Stimulated activated CD8-positive, alpha-beta memory T cell treated with anti-CD3 and anti-CD28 coated beads, Interleukin-4, amount 100 ng/mL, for 1 hour (primary cell): ENCODE measurements at places on chromosomes 2 and 18.

DNA sequence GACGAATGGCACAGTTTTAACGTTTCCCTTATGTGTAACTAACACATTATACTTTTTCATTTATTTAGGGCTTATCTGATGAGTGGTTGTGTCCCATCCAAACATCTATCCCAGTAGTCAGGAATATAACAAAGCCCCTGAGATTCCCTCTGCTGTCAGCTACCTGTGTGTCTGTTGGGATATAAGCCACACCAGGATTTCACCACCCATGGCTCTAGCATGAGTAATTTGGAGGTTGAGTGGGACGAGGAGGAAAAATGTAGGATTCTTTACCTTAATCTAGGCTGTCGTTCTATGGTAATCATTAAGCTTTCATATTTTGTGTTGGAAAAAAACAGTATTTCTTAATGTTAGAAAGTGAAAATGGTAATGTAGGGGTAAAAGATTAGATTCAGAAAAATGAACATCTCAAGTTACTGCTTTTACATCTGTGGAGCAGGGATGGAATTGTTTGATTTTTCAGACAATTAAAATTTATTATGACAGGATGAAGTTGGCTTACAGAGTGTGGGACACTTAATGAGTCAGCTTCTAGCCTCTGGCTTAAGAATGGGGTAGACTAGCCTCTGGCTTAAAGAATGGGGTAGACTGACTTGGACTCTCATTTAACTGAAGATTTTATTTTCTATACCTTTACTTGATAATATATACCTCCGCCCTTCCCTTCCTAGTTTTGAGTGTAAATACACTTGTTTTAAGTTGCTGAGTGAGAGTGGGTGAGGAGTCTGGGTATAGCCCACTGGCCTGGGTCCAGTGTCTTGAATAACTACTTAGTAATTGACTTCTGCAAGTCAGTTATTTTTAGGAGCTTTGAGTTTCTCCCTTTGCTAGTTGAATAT lies 88.5 kb upstream of the RANBP2 start:
- no peak for DNase-seq

GRCh38 chr18:79534356-79534755 lies 138.6 kb downstream of the NFATC1 start:
- no peak for DNase-seq

DNA sequence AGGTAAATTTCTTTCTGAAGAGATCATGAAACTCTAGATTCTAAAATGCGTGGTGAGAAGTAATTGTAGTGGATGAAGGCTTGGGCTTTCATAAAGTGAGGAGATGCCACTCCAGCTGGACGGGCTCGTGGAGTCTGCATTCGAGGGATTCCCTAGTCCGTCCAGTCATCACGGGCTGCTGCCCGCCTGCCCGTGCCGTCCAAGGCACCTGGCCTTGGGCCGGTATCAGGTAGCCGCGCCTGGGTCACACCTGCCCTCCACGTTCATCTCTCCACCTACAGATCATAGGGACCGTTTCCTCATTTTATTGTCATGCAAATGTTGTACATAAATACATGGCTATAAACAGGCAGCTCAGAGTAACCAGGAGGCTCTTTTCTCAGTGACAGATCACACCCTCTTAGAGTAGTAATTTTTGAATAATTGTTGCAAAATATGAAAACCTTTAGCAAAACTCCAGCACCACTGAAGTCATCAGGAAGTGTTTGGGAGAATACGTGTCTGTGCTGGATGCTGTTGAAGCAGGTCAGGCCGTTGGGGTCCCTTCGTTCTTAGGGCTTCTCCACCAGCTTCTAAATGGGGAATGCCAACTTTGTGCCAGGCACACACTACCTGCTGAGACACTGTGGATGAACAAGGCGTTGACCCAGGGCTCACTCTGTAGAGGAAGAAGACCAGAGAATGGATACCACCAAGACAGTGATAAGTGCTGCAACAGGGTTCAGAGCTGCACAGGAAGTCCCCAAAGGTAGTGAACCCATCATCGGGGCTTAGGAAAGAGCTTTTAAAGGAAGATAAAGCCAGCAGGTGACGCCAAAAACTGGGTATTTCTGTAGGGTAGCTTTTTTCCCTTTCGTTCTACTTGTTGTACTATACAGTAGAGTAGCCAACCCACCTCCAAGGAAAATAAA lies 112.5 kb downstream of the FAM210A start:
- DNase-seq = no peak

DNA sequence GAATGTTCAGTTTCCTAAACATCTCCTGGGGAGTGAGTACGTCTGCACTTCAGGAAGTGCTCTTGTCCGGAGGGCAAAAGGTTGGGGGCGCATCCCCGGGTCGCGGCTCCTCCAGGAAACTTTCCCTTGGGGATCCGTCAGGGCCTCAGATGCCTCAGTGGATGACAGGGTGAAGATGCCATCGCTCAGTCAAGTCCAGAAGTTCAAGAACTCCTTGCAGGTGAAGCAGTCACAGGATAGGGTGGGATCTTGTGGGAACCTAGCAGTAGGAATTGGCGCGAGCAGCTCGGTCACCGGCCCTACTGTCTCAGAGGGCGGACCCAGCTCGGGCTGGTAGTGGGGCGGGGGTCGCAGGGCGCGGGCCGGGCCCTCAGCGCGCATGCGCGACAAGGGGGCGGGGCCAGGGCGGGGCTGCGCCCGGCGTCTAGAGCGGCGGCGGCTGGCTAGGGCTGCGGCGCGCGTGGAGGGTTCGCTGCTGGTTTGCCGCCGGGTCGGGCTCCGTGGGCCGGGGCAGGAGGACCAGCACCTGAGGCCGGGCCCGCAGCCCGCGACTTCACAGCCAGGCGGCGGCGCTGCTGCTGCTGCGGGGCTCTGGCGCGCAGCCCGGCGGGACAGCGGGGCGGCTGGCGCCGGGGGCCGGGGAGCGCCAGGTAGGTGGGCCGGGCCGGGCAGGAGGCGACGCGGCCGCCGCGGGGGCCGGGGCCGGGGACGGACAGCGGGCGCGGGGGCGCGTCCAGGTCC lies at the start of gene INPP4A:
TSS of gene INPP4A (plus strand) at position 423 of the 741 bp plus-strand sequence. CDS start 75,191 bp downstream, outside the sequence.
- peak; percentile 59 for DNase-seq

DNA sequence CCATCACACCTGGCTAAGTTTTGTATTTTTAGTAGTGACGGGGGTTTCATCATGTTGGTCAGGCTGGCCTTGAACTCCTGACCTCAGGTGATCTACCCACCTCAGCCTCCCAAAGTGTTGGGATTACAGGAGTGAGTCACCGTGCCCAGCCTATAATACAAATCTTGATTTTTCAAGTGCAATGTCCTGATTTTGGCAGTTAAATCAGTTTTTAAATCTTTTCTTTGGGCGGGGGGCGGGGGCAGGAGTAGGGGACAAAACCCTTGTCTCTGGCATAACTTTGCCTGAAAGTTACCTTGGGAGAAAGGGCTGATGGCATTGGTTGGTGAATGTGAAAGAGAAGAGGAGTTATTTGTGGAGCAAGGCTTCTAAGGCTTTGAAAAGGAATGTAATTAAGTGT lies 12.3 kb downstream of the GALNT1 start:
- DNase-seq = no peak

- no peak for DNase-seq
Observed at GRCh38 chr2:233597522-233597921, 19.9 kb upstream of the UGT1A8 start.

- no peak for DNase-seq
Observed at GRCh38 chr2:68272246-68272994, 20.1 kb upstream of the PPP3R1 start.

- no peak for DNase-seq
Observed at GRCh38 chr2:69947325-69947931, 14.0 kb downstream of the ASPRV1 start.

GRCh38 chr18:62812242-62812641 lies 96.9 kb downstream of the PHLPP1 start:
- no peak for DNase-seq

DNA sequence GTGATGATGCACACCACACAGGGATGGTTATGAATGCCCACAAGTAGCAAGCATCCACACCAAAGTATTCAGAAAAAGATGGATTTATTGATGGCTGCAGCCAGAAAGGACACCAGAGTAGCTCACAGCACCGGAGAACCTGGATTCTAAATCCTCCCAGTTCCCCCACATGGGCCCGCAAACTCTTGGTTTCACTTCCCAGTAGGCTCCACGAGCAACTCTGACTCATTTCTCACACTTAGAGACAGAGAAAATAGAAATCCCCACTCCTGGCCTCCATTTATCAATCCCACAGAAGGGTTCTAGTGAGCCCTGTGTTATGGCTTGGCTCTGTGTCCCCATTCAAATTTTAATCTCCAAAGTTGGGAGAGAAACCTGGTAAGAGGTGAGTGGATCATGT lies 426.7 kb upstream of the MYT1L start:
- no peak for DNase-seq

DNA sequence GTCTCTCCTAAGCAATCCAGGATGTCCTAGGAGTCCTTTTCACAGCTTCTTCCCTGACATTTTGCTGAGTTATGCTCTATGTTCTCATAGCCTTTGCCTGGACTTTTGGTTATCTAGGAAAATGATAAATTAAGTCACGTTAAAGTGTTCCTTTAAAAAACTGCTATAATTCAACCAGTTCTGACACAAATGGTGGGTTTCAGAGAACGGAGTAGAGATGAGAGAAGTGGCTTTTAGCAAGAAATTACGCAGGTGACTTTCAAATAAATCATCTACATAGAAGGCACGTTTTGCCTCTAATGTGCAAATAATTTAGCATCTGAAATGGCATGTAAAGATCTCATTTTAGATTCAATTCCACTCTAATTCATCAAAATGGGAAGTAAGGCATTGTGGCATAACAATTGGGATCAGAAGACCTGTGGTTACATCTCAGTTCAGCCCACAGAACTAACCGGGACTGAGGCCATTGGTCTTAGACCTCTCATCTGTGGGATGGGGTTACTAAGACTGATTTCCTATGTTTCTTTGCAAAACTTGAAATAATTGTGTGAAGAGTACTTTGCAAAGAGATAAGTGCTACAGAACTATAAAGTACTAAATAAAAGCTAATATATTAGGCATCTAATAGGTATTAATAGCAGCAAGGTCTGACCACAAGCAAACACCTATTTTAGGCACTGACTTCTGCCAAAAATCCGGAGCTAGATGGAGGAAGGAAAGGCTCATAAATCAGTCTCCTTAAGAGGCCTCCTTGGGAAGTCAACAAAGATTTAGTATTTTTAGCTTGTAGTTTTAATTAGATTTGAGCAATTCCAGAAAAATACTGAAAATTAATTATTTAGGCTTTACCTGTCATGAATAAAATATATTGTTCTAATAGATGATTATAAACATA lies 211.4 kb downstream of the PIEZO2 start:
- DNase-seq = no peak

DNA sequence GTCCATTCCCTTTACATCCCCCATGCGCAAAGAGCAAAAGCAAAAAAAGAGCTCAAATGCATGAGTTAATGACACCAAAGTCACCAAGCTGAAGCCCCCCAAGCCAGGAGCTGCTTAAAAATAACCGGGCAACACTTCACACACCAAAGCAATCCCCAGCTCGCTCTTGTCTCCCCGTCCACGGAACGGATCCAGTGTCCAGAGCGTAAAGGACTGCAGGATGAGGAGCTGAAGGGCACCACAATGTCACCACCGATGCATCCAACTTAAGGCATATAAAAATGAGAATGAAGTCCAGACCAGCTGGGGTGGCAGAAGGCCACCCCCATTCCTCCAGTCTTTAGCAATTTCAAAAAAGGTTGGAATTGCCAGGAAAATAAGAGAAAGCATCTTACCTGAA lies 8.7 kb downstream of the SMAD7 start:
- DNase-seq = no peak

DNA sequence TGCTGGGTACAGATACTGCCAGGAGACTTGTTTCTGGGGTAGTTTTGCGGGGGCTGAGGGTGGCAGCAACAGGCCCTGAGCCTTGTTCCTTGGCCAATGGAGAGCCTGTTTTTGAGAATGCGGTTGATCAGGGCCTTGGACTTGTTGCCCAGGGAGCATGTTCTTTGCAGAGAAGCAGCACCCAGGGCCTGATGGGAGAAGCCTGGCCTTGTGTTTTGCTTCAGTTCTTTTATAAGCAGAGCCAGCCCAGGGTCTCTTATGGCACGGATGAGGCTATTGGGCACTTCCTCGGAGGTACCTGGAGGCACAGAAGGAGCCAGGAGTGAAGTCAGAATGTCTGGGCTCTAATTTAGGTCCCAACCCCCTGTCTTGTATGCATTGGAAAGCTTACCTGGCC lies 85.1 kb upstream of the MCFD2 start:
- no peak for DNase-seq

GRCh38 chr2:112938904-112939303 lies 27.9 kb downstream of the IL37 start:
- no peak for DNase-seq

- peak; percentile 19 for DNase-seq
Observed at GRCh38 chr2:64019083-64019974, at the start of gene VPS54. Gene VPS54 (minus strand): TSS chr2:64019428. CDS start chr2:63983999, 35,429 bp downstream.

DNA sequence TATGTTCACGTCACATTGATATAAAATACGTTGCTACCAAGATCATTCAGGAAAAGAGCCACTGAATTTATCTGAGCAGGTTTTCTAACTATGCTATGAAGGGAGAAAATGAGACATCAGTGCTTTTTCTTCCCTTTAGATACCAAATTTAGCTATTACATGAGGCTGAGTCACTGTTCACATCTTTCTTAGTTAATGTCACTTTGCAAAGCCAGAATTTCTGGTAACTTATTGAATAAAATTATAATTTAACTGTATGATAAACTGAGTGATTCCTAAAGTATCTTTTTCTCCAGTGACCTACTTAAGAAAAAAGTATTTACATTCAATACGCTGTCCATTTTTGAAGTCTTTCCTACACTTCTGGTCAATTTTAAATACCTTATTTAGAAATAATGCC lies 22.7 kb downstream of the C1D start:
- no peak for DNase-seq

- DNase-seq = no peak
Observed at GRCh38 chr18:36152781-36153180, 23.1 kb downstream of the ELP2 start.

DNA sequence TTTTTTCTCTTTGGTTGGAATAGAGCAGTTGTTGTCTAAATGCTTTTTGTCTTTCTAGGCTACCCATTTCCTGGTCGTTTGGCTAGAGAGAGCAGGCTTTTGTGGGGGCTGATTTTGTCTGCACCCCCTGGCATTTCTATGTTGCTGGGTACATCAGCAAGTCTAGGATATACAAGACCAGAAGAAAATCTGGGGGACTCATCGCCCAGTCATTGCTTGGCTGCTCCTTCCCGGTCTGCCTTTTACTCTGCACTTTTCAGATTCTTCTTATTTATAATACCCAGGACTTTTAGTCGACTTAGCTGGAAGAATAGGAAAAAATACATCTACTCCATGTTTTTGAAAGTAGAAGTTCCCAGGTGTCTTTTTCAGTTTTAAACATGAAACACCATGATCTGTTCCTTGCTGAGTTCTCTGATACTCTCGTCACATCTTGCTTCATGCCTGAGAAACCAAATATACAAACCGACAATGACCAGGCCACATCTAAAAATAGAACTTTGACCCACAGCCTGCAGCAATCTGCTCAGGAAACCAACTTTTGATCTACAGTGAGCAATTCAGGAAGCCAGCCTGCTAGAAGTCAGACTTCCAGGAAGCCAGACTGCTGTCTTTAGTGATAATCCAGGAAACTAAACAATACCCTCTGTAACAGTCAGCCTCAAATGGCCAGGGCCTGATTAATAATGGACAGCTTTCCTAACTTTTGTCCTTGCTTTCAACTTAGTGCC lies 163.8 kb upstream of the MEX3C start:
- DNase-seq = no peak
